RWPE2 (cell line): ENCODE measurements at places on chromosomes 7 and 10.

DNA sequence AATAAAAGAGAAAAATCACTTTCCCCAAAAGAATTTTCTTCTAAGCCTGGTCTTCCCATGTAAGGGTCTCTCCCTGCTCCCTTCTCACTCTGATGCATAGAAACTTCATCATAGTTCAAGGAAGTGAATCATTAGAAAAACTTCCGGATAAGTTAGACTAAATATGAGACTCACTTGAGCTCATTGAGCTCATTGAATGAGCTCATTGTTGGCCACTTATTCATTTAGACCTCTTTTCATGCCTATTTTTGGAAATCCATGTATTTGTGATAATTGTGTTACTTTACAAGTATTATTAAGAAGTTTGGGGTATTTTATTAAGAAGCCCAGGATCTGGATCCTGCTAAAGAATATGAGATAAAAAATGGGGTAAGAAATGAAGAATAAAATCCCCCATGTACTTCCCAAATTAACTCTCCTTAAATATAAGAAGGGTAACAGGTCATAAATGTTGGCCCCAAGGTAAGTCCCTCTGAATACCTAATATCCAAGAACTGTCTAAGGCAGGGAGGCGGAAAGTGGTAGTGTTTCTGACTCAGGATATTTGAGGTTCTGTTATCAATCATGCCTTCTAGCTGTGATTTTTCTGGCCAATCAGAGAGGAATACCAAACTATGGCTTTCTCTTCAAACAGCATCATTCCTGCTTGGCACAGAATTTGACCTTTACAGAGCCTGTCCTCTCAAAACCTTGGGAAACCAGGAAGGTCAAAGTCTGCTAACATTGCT lies 236.5 kb upstream of the PTN start:
- no peak for DNase-seq

GRCh38 chr7:120732256-120732655 lies 125.7 kb downstream of the TSPAN12 start:
- no peak for DNase-seq

DNA sequence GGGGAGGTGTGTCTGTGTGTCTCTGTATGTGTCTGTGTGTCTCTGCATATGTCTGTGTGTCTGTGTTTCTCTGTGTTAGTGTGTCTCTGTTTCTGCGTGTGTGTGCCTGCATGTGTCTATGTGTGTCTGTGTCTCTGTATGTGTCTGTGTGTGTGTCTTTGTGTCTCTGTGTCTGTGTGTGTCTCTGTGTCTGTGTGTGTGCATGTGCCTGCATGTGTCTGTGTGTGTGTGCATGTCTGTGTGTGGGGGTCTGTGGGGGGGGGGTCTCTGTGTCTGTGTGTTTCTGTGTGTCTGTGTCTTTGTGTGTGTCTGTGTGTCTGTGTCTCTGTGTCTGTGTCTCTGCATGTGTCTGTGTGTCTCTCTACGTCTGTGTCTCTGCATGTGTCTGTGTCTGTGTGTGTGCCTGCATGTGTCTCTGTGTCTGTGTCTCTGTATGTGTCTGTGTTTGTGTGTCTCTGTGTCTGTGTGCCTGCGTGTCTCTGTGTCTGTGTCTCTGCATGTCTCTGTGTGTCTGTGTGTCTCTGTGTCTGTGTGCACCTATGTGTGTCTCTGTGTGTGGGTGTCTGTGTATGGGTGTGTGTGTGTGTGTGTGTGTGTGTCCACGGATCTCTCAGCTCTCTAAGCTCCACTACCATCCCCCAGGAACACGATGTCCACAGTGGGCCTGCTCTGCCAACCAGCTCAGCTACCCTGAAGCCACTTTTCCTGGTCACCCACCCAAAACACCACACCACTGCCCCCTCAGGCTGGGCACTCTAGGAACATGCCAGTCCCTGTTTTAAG lies 41.7 kb downstream of the RASGEF1A start:
- DNase-seq: no peak

GRCh38 chr7:149599636-149600206 lies 102.1 kb upstream of the ZNF746 start:
- no peak for DNase-seq

- DNase-seq: no peak
Measured at GRCh38 chr10:49047128-49047639, 68.1 kb downstream of the VSTM4 start.

GRCh38 chr10:11684717-11685645 lies 57.2 kb upstream of the ECHDC3 start:
- peak; percentile 63 for DNase-seq
